ENCODE measurements at places on chromosomes 16 and 17.

DNA sequence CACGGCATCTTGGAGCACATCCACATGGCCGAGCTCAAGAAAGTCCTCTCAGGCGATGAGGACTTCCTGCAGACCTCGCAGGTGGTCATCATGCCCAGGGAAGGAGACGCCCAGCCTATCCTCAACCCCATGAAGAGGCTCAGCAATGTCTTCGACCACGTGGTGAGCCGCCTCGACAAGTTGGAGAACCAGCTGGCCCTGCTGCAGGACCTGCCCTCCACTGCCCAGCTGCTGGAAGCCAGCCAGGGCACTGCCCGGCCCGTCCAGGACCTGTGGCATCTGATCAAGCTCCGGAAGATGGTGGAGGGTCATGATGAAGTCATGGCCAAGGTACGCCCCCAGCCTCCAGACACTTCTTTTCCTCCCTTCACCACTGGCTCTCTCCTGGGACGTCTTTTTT lies 440 bp downstream of the C16orf96 start:
- no peak for DNase-seq

DNA sequence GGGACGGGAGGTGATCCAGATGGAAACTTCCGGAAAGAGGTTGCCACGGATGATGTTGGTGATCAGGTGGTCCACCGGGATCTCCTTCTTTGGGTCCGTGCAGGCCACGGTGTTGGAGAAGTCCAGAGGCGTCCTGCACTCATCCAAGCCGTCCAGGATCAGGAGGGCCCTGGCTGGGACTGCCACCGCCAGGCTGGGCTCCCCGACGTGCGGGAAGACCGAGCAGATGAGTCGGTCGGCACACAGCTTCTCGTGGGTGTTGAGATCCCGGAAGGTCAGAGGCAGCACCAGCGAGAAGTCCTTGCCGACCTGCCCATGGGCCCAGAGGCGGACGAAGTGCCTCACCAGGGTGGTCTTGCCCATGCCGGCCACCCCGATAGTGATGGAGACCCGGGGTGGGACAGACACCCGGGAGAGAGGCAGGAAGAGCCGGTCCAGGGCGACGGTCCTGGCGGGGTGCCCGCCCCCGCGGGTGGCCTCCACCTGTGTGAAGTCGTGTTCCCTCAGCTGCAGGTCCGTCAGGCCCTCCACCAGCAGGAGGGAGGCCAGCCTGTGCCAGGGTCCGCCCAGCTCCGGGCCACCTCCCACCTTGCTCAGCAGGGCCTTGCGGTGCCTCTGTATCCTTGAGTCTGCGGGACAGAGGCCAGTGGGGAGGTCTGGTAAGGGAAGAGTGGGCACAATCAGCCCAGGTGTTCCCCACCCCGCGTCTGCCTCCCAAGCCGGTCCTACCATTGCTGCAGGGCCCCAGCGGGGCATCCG lies 12.9 kb downstream of the NLRC3 start:
- DNase-seq = no peak

DNA sequence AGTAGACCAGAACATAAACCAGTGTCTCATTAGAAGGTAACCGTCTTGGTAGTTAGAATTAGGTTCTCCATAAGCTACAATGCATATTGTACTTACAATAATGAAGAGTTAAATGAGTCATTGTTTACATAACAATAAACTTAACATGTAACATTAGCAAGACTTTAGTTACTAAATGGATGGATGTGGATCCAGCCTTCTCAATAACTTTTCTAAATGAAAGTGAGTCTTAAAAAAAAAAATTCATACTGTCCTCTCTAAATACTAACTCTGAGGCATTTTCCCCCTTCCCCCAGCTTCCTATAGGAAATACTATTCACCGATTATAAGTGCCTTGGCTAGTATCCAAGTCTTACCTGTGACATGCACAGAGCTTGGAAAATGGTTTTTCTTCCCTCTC lies 155.3 kb downstream of the CYB561 start:
- DNase-seq = no peak

GRCh38 chr17:65794572-65794971 lies 233.1 kb upstream of the AXIN2 start:
- no peak for DNase-seq

DNA sequence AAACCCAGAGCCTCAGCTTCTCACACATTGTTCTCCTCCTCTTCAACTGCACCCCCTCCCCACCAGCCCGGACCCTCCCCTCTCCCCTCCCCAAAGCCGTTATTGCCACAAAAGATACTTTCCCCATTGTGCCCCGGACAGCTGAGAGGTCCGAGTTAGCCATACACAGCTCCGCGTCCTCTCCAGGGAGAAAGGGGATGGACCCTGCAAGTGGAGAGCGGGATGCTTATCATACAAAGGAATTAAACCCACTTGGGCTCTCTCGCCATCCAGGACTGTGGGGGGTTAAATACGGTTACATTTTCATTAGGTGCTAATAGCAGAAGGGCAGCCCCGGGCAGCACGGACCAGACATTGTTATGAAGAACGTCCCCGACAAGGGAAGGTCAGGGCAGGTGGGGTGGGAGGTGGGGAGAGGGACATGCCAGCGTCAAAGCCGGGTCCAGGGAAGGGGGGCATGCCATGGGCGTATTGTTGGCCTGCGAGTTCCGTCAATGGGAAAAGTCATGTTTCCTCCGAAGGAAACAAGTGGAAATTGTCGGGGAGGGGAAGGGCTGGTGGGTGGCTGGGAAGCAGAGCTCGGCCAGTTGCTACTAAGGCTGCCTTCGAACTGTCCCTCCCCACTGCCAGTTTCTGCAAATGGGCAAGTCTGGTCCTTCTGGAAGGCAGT lies 99.1 kb downstream of the SOX9 start:
- no peak for DNase-seq

Measured in liver (tissue), 10 donors.